ENCODE measurements at places on chromosomes 16 and 17.

GRCh38 chr16:695355-696089, 5.3 kb upstream of the WDR24 start:
- DNase-seq: peak; percentile 78

GRCh38 chr17:27407916-27408864, 48.1 kb upstream of the KSR1 start:
- DNase-seq: no peak

GRCh38 chr17:56880571-56880970, 33.3 kb downstream of the TRIM25 start:
- DNase-seq: no peak

GRCh38 chr17:77464988-77465357, 324.2 kb downstream of the SEC14L1 start:
- no peak for DNase-seq

DNA sequence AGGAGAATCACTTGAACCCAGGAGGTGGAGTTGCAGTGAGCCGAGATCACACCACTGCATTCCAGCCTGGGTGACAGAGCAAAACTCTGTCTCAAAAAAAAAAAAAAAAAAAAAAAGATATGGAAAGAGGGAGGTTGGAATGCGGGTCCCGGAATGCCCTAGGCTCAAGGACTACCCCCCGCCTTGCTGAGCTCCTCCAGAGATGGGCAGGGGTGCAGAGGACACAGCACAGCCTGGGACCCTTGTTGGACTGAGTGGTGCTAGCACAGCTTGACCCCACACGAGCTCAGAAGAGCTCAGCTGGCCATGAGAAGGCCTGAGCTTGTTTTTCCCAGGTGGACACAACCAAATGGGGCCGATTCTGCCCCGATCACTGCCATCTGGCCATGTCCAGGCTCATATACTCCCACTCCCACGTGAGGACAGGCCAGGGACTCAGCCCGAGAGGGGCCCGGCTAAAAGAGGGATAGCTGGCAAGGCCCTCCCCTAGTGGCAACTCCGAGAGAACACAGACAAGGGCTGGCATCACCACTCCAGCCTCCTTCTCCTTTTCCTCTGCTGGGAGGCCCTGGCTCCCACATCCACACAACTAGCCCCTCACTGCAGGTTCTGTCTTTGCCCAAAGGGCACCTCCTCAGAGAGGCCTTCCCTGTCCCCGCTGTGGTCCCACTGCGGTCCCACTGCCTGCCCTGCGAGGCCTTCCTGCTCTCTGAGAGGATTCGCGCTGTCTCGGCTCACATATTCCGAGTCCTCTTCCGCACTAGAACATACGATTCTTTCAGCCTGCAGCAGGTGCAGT, 11.0 kb downstream of the SGCA start:
- no peak for DNase-seq

- no peak for DNase-seq
Measured at GRCh38 chr16:8972843-8973586, 9.3 kb upstream of the USP7 start.

DNA sequence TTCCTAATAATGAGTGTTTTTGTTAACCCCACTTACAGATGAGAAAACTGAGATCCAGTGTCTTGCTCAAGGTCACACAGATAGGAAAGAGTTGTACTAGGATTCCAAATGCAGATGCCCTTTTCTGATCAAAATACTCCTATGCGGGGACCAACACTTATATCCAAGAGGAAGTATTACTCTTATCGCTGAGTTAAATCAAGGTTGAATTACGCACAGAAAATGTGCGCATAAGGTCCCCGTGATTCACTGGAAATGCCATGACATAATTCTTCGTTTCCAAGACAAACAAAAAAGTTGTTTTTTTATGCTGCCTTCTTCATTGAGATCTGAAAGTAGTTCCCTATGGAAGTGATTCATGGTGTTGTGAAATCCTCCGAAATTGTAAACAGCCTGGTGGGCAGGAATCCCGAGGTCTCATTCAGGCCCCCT, 463.8 kb upstream of the HSBP1 start:
- no peak for DNase-seq

- DNase-seq: no peak
Measured at GRCh38 chr17:6126768-6127167, 56.6 kb downstream of the WSCD1 start.
